ENCODE measurements at places on chromosomes 3 and 15.

DNA sequence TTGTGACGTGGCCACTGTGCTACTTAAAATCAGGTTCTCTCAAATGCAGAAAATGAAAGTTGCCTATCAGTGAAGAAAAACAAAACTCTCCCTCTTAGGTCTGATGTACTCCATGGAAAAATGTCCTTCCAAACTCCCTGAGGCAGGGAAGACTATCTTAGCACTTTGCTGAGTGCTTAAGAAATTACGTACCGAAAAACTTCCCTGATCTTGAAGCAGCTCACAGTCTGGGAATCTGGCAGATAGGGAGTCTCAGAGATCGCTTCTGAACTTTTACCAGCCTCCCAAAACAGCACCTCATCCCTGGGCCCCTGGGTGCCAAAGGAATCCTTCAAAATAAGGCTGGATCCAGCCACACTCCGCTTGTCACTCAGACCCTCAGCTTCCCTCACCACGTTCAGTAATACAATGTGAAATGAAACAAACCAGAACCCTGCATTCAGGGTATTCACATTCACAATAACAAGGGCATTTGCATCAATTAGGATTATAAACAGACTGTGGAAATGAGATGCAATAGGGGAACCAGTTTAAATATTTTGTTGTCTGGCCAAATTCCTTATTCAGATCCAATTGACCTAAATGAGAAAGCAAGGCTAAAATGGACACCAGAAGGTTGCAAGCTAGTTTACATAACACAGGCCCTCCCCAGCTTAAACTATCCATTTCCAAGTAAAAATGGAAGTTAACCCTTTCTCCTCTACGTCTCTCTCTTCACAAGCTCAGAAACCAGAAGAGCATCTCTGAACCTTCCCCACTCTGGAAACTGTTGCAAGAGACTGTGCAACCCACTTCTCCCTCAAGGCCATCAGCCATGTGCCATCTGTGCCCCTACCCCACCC, 20.9 kb downstream of the OSBPL10 start:
- DNase-seq = no peak

- DNase-seq = no peak
Measured at GRCh38 chr15:70297465-70298058, 199.8 kb upstream of the TLE3 start.

DNA sequence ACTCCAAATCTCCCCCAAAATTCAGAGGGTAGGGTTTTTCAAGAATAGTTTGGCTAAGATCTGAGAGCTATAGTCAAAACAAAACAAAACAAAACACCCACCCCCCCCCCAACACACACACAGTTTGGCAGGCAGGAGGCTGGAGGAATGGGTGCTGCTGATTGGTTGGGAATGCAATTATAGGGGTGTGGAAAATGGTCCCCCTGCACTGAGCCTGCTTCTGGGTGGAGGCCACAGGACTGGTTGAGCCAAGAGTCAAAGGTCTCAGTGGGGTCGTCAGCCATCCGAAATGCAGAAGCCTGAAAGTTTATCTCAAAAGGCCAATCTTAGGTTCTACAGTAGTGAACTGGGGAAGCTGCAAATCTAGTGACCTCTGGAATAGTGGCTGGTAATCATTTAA, 2.5 kb upstream of the HACD2 start:
- DNase-seq = no peak

- peak; percentile 27 for DNase-seq
Measured at GRCh38 chr3:153315781-153316180, 153.8 kb downstream of the RAP2B start.

- DNase-seq = no peak
Measured at GRCh38 chr3:112767177-112767576, 79.5 kb downstream of the CD200R1L start.

GRCh38 chr3:56758539-56758981, 43.2 kb downstream of the ARHGEF3 start:
- peak; percentile 72 for DNase-seq

- peak; percentile 97 for DNase-seq
Measured at GRCh38 chr15:40754883-40755811, at the start of gene RMDN3. RMDN3 (minus strand) TSS chr15:40755254; CDS start chr15:40754783, 471 bp downstream.

GRCh38 chr3:151881137-151881536, 7.7 kb downstream of the SUCNR1 start:
- no peak for DNase-seq

GRCh38 chr3:193968380-193968974, 167.5 kb upstream of the HES1 start:
- DNase-seq = no peak

DNA sequence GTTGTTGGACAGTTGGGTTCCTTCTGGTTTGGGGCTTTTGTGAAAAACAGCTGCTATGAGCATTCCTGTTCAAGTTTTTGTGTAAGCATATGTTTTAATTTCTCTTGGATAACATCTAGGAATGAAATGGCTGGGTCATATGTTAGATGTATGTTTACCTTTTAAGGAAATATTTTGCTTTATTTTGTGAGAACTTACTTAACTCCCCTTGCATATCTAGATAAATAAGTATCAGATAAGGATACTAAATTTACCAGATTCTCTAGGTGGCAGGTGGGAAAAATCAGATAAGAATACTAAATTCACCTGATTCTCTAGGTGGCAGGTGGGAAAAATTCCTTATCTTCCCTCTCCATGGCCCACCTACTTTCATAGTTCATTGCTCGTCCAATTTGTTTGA, 1.1 kb upstream of the PLS1 start:
- DNase-seq = no peak

- no peak for DNase-seq
Measured at GRCh38 chr3:41365973-41366372, 166.7 kb downstream of the CTNNB1 start.

- DNase-seq = no peak
Measured at GRCh38 chr3:195057716-195058115, 213.2 kb downstream of the XXYLT1 start.

DNA sequence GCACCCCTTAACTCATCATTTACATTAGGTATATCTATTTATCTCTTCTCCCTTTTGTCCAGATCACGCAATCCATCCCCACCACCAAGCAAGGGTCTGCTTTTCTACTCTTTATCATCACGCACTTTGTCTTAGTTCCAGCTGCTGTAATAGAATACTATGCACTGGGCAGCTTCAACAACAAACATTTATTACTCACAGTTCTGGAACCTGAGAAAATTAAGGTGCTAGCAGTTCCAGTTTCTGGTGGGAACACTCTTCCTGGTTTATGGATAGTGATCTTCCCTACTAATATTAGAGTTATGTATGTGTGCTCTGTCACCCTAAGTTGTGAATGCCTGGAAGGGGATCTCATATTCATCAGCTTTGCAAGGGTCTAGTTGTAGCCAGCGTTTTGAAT, 687.0 kb downstream of the NTRK3 start:
- DNase-seq = no peak

- DNase-seq = no peak
Measured at GRCh38 chr3:100289339-100289738, 28.5 kb downstream of the TBC1D23 start.

GRCh38 chr3:156252656-156253055, 132.3 kb downstream of the KCNAB1 start:
- no peak for DNase-seq

DNA sequence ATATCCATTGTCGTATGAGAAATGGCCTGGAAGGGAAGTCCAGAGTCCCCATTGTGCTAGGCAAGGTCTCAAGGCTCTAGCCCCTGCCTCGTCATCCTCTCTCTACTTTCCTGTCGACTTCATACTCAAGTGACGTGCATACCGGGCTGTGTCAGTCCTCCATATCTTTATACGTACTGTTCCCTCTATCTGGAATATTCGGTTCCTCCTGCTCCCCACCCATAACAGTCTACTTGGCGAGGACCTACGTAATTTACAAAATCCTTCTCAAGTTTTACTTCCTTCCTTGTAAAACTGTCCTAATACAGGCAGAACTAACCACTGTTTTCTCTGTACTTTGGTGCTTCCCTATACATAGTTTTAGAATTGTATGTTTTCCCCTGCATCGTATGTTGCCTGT, 2.2 kb upstream of the ALPK3 start:
- DNase-seq = no peak

DNA sequence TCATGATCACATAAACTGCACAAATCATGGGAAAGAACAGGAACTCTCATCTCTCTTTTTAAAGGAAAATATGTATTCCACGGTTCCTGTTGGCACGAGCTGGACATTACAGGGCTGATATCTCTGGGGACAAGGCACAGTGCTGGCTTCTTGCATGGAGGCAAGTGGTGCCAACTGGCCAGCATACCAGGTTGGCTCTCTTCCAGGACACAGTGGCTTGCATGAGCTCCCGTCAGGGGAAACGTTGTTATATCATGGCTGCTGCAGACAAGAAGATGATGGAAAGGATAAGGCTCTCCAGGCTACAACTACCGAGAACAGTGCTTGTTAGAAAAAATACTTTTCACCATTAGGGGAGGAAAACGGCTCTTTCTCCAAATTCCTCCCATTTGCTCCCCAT, 283.9 kb downstream of the RORA start:
- DNase-seq = peak; percentile 22

DNA sequence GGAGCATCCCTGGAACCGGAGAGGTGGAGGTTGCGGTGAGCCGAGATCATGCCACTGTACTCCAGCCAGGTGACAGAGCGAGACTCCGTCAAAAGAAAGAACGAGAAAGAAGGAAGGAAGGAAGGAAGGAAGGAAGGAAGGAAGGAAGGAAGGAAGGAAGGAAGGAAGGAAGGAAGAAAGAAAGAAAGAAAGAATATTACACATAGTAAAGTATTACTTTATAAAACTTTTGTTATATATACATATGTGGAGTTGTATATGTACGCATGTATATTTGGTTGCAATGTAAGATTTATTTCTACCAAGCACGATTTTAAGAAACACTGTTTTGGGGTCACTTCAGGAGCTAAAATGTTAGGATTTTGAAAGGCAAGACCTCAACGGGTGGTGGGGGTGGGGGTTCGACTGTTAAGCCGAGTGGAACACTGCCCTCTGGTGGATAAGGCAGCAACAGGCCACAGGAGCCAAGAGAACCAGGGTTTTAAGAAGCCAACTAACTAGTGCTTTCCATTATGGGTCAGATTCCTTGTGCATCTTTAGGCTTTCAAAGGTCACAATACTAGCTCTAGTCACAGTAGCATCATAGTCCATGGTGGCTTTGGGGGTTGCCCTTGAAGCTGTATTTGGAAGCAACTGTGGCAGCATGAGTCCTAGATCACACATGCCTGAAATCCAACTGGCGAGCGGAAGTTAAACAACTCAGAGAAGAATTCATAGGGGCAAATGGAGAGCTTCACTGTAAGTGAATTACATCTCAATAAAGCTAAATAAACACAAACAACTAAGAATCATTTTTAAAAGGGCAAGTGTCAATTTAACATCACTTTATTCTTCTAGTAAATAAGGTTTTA, 22.5 kb downstream of the GLB1 start:
- DNase-seq = peak; percentile 82

DNA sequence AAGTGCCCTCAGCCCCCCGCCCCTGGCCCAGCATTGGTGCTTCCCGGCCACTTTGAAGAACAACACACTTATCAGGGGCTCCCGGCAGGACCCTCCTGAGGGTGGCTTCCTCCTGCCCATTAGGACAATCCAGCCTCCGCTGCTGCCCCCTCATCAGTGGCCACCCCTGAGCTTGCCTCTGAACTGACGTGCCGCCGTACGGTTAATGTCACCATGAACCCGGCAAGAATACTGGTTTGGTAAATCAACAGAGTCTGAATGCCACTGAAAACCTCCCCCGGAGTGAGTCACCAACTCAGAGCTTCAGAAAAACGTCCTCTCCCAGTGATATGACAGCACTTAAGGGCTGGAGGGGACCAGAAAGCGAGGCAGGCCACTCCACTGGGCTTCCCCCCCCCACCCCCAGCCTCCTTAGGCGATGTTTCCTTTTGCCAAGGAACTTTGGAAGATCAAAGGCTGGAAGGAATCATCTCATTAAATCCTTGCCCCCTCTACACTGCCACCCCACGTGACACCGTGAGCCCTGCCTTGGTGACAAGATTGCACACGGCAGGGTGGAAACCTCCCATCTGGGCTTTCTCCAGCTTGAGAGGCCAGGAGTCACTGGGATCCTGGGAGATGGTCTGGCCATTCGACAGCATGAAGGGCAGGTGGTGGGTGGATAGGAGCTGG, 142.1 kb downstream of the NUP210 start:
- DNase-seq = peak; percentile 60

GRCh38 chr3:114697401-114697800, 403.6 kb downstream of the TIGIT start:
- DNase-seq = no peak

- no peak for DNase-seq
Measured at GRCh38 chr15:77624868-77625267, 7.8 kb downstream of the LINGO1 start.

DNA sequence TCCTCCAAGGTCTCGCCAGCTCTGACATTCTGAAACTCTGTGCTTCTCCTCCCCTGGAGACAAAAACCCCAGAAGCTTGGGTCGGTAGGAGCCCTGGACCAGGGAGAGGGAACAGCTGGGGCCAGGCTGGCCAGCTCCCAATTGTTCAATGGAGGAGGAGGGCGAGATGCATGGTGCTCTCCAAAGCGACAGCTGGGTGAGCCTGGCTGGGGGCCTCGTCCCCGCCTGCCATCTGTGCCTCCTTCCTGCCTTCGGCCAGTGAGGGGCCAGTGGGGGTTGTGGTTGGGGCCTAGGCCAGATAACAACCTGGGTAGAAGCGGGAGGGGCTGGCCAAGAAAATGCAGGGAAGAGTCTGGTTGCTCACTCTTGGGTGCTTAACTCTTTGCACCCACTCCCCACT, 79.4 kb downstream of the CORO2B start:
- no peak for DNase-seq

DNA sequence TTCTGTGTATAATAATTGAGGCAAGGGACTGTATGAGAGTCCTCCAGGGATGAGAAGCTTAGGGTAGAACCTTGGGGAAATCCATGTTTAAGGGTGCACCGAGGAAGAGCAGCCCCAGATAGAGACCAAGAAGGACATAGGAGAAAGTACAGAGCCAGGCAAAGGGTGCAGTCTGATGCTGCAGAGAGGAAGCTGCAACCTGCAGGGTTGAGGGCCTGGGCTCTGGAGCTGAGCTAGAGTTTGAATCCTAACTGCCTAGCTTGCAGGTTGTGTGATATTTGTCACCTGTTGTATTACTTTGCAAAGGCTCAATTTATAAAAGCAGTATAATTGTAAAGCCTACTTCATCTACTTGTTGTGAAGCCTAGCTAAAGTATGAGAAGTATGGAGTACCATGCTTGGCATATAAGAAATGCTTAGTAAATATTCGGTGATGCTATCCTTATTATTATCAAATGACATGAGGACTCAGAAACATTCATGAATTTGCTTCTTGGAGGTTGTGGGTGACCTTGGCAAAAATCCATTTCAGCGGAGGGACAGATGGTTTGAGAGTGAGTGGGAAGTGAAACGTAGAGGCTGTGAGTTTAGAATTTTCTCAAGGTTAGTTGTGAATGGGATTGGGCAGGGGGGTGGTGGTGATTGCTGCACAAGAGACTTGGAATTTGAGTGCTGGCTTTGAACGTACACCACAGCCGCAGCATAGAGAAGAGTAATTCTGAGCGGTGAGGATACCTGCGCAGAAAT, 43.8 kb downstream of the PLCL2 start:
- DNase-seq = no peak

All from AG08396 (cell line).